ENCODE measurements at places on chromosomes 2 and 18.

GRCh38 chr2:67666386-67667053 is 269.4 kb downstream of the ETAA1 start:
- no peak for DNase-seq

DNA sequence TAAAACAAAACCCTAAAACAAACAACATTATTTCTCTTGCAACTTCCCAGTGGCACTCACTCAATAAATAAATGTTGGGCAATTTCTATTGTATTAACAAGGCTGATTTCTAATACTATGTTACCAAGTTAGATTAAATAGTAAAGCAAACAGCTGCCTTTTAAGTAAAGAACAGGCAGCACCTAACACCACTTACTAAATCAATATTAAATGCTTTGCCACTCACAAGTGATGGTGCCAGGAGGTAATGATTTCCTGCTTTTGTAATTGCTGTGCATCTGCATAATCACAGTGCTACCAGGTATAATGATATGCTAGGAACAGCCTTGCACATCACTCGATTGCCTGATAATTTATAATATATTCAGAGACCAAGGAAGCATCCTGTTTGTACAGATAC is 276.5 kb downstream of the NBAS start:
- no peak for DNase-seq

DNA sequence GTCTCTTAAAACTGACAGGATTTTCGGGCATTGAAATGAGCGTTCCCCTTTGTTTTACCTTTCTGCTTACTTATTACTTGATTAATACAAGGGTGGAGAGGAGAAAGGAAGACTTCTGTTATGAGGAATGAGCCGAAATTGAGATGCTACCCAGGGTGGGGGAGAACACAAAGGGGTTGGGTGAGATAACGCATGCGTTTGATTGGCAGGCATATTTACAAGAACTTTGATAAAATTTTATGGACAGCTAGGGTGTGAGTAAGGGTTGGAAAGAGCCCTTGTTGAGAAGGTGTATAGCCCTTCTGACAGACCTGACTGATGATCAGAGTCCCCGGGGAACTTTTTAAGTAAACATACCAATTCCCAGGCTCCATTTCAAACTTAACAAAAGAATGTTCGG is 1.8 kb downstream of the RNF138 start:
- no peak for DNase-seq

- no peak for DNase-seq
Measured at GRCh38 chr18:8812631-8813030, 107.3 kb downstream of the MTCL1 start.

GRCh38 chr2:15809404-15809803 is 130.9 kb upstream of the MYCN start:
- no peak for DNase-seq
